Activated CD8-positive, alpha-beta memory T cell treated with anti-CD3 and anti-CD28 coated beads for 4 hours (primary cell): ENCODE measurements at places on chromosomes 5 and 9.

- DNase-seq: no peak
These were observed 8.1 kb downstream of the MEGF10 start for GRCh38 chr5:127298656-127299055.

- DNase-seq: no peak
These were observed 9.7 kb downstream of the SLC12A7 start for GRCh38 chr5:1101961-1102713.

DNA sequence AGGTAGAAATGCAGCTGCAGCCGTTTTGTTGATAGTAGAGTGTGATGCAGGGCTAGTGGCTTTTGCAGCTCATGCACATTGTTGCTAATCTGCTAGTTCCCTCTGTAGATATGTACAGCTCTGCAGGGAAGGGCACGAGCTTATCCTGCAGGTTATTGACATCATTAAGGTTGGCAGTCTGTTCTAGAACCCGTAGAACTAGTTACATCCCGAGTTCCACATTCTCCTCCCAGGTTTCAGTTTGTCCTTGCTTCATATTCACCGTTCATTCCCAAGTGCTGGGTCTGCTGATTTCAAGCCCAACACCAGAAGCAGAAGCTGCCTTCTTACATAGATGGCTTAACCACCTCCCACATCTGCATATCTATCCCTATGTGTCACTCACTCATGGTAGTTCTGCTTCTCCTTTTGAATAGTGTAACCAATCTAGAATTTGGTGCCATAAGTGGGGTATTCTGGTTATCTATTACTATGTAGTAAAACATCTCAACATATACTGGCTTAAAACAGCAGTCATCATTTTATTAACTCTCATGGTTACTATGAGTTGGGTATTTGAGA lies 38.1 kb downstream of the CRHBP start:
- no peak for DNase-seq

- DNase-seq: no peak
These were observed 50.6 kb downstream of the RASEF start for GRCh38 chr9:83012168-83012921.

GRCh38 chr5:115530426-115530825 lies 14.1 kb downstream of the FEM1C start:
- DNase-seq: no peak
